A172 (cell line): ENCODE measurements at places on chromosomes 12 and 14.
A peak's percentile ranks its signal among the peaks of the same experiment; 100 is the strongest.

DNA sequence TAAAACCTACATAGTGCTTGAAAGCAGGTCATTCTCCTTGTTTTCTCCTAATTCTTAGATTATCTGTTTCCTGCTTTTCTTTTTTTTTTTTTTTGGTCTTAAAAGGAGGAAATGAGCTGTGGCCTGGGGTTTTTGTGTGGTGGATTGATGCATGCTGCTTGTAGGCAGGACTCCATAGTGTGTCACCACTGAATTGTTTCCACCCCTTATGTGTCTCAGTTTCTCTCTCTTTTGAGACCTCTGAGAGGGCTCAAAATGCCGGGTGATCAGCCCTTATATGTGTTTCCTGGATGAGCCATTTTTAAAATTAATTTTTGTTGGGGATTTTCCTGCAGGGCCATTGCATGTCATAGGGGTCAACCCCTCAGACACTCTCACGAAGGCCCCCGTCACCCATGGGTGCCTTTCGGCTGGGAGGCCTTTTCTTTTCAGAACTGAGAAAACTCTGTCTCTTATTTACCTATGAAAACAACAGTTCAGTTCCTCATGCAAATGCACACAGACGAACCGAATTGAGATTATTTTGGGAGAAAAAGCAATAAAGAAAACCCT is 32.0 kb upstream of the LRRK2 start:
- no peak for DNase-seq

- DNase-seq: no peak
Measured at GRCh38 chr12:87931812-87932211, 97.4 kb downstream of the C12orf50 start.

- DNase-seq: peak; percentile 98
Measured at GRCh38 chr12:52949413-52950331, 754 bp downstream of the KRT18 start.

DNA sequence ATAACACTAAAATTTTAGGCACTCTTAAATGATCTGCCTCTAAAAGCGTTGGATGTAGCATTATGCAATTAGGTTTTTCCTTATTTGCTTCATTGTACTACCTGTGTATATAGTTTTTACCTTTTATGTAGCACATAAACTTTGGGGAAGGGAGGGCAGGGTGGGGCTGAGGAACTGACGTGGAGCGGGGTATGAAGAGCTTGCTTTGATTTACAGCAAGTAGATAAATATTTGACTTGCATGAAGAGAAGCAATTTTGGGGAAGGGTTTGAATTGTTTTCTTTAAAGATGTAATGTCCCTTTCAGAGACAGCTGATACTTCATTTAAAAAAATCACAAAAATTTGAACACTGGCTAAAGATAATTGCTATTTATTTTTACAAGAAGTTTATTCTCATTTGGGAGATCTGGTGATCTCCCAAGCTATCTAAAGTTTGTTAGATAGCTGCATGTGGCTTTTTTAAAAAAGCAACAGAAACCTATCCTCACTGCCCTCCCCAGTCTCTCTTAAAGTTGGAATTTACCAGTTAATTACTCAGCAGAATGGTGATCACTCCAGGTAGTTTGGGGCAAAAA is 4.1 kb downstream of the CDKN1B start:
- no peak for DNase-seq

DNA sequence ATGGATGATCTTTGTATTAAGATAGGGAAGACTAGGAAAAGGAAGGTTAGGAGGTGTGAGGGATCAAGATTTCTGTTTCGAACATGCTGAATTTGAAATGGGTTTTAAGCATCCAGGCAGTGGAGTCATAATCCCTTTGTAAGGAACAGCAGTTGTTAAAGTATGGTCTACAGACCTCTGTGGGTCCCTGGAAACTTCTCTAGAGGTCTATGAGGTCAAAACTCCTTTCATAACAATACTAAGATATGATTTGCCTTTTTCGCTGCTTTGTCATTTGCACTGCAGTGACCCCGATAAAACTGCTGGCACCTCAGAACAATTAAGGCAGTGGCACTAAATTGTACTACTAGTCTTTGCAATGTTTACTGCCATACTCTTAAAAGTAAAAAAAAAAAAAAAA is 1.5 kb downstream of the RAD51AP1 start:
- no peak for DNase-seq

GRCh38 chr14:71355324-71356201 is 448.3 kb downstream of the PCNX1 start:
- DNase-seq: no peak
